ENCODE measurements at places on chromosomes 13 and 19. TPM values are rescaled to one million over a fixed set of nuclear protein-coding genes. Genes with fewer than 3 reads are reported as not detected.

DNA sequence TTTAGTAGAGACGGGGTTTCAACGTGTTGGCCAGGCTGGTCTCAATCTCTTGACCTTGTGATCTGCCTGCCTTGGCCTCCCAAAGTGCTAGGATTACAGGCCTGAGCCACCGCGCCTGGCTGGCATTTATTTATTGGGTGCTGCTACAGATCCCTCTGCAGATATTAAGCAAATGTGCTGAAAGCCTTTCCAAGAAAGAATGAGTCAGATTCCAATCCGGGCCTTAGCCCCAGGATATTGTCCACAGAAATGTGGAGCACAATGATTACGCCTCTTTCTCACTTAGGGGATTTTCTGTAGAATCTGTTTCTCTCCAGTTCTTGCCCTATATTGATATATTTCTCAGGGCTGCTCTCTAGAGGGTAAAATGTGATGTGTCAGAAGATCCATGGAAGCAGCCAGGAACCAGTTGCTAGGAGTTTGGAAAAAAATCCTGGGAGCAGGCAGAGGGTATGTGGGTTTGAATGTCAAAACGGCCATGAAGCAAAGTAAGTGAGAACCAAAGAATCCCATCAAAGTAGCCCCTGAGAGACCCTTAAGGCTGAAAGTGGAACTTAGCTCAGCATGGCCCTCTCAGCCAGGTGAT is 24.8 kb upstream of the IGFL4 start:
- DNase-seq = no peak

DNA sequence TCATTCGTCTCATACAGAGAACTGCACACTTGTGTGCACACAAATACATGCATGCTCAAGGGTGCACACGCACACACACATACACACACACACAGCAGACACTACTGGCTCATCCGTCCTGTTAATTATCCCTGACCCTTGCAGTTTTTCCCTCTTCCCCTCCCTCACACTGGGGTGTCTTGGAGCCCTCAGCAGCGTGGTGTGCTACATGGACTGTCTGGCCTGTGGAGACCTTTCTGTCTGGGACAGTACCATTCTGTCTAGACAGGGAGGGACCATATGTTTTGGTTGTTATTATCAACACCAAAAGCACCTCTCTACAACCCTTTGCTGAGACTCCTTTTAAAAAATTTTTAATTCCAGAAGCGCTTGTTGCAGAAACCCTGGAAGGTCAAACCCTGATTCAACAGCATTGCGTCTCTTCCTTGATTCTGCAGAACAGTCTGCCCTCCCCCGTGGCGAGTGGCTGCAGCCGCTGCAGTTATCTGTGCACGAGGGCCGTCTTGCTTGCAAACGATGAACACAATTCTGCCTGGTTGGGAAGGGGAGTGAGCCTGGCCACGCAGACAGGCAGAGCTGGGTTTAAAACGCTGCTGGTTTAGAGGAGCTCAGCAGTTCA is 374.0 kb downstream of the IRS2 start:
- DNase-seq = peak; percentile 51

DNA sequence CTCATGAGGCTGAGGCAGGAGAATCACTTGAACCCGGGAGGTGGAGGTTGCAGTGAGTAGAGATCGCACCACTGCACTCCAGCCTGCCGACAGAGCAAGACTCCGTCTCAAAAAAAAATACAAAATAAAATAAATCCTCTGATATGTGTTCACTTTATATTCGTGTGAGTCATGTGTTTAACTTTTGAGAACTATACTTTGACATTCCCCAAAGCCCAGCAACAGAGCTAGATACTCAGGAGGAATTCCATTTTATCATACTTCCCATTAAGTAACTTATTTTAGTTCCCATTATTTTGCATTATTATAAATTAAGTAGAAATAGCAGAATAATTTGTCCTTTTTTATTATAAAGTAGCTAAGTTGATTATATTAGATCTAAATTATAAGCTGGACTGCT is 3.3 kb upstream of the CHAMP1 start:
- no peak for DNase-seq

DNA sequence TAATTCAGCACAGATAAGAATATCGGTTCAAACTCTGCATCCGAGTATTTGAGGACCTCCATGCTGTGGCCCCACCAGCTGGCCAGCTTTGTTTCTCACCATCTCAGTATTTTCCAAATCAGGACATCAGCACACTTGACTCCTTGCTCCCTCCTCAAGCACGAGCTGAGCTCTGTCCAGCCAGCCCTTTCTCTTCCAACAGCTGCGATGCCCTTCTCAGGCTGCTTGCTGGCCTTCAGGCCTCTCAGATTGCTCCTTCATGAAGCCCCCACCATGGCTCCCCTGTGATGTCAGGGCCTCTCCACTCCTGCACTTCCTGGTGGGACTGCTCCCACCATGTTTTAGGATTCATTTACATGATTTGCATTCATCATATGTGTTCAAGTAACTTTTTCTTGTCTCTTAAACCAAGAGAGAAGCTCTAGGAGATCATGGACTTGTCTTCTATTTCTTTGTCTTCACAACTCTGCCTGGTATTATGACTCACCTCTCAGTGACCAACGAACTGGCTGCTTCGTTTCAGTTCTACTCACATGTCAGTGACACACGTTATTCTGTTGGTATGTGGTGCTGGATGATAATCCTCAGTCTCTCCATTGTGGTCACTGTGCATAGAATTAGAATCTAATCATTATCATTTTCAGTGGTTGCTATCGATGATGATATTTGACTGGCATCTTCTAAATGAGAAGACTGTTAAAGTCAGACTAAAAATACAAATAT is 471.7 kb downstream of the EFNB2 start:
- no peak for DNase-seq

- DNase-seq = no peak
These were observed 74.9 kb downstream of the KCTD15 start for GRCh38 chr19:33871605-33872004.

- DNase-seq = no peak
These were observed 589.9 kb downstream of the TBC1D4 start for GRCh38 chr13:74892096-74892495.

- DNase-seq = peak; percentile 16
These were observed 53.2 kb downstream of the GPR12 start for GRCh38 chr13:26707122-26708006.

DNA sequence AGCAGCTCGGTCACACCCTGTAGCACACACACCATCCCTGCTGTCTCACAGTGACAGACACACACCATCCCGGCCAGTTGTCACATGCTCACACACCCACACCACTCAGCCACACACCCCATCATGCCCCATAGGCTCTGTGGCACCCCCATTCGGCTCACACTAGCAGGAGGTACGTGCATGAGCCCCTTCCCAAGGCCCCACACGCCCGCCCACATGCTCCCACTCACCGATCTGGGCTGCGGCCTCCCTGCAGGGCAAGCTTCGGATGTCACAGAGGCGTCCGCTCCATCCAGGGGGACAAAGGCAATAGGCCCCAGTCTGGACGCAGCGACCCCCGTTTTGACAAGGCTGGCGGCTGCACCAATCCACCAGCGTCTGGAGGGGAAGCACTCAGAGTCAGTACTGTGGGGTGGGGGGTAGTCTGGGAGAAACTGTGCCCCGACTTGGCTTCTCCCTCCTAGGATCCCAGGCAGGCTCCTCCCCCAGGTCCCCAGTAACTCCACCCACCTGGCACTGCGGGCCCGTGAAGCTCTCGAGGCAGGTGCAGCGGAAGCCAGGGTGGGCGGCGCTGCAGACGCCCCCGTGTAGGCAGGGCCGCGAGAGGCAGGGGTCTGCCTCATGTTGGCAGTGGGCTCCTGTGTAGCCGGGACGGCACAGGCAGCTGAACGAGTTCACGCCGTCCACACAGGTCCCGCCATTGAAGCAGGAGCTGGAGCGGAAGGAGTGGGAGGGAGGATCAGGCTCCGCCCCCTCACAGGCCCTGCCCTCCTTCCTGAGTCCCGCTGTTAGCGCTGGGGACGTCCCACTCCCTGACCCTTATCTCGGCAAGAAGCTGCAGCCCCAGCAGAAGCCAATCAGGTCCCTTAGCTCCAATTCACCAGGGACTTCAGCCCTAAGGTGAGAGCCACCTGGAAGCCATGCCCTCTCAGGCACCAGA is 20.1 kb downstream of the NOTCH3 start:
- DNase-seq = no peak

Gene COMP
- polyA plus RNA-seq = 0.13 TPM

Gene TMC4
- 20.1 TPM for polyA plus RNA-seq

GRCh38 chr13:45339399-45339798 is 1.6 kb downstream of the TPT1 start:
- DNase-seq = no peak

- peak; percentile 31 for DNase-seq
These were observed 12.7 kb downstream of the CEACAM21 start for GRCh38 chr19:41588497-41589209.

- DNase-seq = no peak
These were observed 29.4 kb downstream of the ATP4B start for GRCh38 chr13:113628291-113629270.
